ENCODE measurements at places on chromosomes 6 and 20.

DNA sequence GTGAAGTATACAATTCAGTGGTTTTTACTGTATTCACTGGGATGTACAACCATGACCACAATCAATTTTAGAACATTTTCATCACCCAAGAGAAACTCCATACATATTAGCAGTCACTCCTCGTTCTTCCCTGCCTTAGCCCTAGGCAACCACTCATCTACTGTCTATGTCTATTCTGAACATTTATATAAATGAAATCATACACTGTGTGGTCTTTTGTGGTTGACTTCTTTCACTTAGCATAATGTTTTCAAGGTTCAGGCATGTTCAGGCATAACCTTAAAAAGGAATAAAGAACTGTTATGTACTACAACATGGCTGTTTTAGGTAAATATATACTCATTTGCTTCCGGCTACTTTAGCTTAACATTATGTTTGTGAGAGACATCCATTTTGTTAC, 37.3 kb downstream of the BLTP3A start:
- no peak for DNase-seq

DNA sequence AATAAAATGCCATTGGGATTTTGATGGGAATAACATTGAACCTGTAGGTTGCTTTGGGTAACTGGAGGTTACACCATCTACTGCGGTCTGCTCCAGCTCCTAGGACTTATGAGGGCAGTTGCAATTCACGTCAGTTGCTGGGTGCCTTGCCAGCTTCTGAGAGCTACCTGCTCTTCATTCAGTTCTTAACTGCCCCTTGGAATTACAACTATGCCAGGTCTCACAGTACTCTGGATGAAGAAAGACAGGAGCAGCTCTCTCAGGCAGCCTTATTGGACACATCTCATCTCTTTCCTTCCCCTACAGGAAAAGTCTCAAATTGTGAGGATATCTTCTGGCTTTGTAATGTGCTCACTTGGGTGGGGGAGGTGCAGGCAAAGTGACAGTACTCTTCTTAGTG, 1643.3 kb downstream of the GRIK2 start:
- DNase-seq, result no peak

DNA sequence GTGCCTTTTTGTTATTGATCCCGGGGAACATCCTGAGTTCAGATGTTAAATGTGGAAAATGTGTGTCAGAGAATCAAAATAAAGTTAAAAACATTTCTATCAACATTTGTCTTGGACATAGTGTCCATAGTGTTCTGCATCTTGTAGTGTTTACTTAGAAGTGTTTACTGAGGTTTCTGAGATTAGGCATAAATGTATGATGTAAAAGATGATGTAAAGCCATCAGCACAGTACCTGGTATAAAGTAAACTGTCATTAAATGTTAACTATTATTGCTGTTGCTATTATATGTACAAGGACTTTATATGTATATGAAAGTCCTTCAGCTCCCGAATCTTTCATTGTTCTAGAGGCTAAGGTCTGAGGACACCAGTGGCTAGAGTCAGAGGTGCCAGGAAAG, 28.2 kb upstream of the VEGFA start:
- DNase-seq, result no peak

GRCh38 chr6:1426416-1426815, 37.0 kb downstream of the FOXF2 start:
- no peak for DNase-seq

DNA sequence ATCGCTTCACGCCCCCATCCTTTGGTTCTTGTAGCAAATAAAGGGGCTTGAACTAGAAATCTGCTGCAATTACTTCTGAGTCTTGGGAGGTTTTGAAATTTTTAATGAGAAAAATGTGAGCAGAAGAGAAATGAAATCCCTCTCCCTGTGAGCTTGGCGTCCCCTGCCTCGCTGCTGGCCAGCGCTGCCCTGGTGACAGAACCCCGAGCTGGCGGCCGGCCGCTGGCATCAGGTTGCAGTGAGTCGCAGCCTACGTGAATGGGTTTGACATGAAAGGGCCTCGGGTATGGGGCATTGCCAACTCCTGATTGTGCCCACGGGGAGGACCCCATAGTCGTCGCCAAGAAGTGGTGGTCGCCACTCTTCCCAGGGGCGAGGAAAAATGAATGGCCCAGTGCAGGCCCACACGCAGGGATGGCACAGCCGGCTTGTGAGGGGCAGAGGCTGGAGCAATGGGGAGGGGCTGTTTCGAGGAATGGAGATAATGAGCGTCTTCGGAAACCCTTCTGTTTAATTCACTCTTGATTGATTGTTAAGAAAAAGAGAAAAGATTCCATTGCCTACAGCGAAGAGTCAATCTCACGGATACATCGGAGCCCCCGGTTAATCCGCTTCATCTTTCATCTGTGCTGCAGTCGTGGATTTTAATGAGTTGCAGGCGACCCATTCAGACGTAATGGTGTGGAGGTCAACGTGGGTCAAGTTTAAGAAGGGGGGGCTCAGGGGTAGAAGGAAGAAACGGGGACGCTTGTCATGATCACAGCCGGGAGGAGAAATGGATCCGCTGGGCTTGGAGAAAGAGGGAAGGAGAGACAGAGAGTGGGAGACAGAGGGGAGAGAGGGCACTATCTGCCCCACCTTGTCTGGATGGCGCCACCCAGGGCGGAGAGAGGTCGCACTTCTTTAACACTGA, 380.1 kb downstream of the THBS2 start:
- no peak for DNase-seq

DNA sequence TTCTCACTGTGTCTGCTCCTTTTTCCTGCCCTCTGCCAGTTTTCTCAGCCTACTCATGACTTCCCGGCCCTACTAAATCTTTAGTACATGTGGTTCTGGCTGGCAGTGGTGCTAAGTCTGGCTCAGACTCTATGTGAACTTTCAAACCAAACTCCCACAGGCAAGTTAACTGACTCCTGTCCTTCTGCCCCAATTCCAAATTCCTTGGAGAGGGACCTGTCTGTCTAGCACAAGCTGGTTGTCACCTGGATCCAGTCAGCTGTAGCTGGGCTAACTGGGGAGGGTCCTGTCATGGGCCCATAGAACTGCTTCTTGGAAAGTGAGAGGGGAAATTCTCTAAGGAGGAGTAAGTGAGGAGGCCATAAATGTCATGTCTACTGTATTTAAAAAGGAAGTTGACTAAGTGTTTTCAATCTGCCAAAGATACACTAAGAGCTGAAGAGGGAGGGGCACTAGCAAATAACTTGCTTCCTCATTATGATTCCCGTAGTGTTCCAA, 240.1 kb downstream of the KCNQ5 start:
- DNase-seq, result no peak

GRCh38 chr20:709423-709822, 33.8 kb upstream of the SCRT2 start:
- peak; percentile 91 for DNase-seq

DNA sequence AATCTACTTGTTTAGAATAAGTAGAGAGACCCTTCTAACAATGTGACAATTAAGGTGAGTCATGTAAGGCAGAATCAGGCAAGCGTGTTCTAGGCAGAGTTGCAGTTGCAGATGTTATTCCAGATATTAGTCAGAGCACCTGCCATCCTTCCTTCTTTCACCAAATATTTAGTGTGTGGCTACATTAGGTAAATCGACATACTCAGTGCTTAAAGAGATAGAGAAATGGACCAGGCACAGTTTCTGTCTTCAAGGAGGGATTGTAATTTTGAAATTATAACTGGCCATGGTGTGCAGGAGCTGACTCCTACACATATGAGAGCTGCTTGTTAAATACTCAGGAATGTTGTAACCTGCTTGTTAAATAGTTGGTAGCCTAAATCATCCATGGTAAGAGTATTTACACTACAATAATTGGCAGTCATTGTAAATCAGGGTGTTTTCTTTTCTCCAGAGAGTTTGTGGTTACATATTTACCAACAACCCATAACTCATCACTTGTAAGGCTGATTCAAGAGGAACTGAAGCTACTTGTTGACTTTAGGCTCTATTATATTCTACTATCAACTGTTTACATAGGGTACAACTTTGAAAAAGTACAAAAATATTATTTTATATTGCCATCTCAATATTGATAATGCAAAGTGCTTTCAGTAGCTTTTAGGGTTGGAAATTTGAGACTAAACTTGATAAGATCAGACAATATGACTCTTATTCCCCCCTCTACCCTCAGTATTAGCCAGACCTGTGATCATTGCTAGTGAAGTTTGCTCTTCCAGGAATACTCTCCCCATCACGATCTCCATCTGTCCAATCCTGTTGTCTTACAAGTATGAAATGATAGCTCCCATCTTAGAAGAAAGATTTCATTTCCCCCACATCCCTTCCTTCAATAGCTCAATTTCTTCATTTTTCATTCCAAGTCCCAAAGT, 607.1 kb downstream of the COL12A1 start:
- no peak for DNase-seq

DNA sequence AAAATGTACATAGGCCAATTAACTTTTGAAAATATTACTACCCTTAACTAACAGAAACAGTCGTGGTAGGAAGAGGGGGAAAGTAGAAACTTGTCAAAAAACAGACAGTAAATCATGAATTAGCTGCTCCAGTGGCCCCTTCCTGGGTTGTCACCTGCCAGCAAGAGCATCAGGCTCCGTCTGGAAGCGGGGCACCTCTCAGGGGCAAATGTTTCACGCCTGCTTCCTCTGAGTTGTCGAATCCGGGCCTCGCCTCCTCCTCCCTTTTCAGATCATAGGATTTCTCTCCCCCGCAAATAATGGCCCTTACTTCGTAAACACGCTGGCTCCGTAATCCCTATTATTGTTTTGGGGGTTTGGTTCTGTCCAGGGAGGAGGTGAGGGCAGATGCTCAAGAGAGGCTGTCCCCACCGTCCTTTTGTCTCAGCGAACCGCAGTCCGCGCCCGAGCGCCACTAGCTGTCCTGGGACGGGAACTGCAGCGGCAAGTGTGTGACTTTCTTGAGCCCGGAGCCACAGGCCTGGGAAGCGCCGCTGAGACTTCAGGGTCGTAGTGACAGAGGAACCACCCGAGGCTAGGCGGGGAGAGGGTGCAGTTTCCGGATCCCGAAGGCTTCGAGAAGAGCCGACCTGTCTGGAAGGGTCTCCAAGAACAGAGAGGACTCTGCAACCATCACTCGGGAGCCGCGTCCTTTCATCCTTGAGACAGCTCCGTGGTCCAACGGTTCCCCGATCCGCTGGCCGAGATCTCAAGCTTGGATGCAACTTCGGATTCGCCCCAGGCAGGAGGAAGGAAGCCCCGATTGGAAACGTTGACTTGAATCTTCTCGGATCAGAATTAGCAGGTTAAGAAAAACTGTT, 214.5 kb upstream of the ZNF184 start:
- DNase-seq, result peak; percentile 85

GRCh38 chr6:162618448-162619002, 109.0 kb downstream of the PRKN start:
- DNase-seq, result no peak

DNA sequence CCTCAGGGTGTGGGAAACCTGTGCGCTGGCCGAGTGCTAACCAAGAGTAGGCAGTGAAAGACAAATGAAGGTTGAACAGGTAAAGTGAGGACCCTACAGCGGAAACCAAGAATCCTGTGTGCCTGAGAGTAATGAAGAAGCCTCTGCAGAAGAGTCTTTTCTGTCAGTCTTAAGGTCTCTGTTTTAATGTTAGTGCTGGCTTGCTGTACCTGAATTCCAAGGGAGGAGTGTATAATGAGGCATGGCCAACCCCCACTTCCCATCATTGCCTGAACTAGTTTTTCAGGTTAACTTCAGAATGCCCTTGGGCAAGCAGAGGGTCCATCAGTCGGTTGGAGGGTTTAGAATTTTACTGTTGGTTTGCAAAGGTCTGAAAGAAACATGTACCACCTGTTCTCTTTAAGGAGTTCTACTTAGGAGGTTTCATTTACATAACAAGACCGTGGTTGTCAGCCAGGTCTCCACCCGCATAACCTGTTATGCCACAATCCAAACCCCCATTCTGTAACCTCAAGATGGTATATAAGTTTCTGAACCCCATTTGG, 589 bp upstream of the PDCD2 start:
- DNase-seq, result no peak

DNA sequence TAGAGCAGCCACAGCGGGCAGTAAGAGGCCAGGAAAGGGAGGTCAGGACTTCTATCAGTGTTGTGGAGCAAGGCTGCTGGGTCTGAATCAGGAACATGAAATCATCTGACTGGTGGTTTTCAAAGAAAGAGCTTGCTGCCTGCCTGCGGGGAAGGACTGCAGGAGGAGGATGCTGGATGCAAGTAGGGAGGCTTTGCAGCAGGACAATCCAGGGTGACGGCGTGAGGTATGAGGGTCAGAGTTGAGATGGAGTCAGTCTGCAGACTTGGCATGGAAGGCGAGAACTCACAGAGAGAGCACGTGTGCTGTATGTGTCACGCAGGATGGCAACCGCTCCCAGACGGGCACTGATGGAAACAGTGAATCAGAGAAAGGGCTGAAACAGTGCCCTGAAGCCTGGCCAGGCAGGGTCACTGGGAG, 59.2 kb upstream of the CD93 start:
- no peak for DNase-seq

DNA sequence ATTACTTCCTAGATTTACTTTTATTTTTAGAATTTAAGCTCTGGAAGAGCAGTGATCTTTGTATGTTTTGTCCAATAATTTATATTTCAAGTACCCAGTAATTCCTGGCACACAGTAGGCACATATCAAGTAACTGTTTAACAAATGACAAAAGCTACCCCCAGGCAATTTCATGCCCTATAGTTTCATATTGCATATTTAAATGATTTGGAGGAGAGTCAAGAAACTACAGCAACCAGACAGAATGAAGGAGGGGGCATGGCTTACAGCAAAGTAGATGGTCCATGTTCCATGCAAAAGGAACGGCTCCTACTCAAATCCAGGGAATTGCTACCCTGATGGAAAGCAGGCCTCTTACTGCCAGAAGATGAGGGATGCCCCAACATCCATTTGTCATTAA, 113.5 kb downstream of the ARHGAP18 start:
- DNase-seq, result no peak

GRCh38 chr6:10733863-10734262, 11.0 kb downstream of the TMEM14C start:
- DNase-seq, result no peak

- DNase-seq, result peak; percentile 68
Measured at GRCh38 chr6:3229566-3230178, 2.2 kb upstream of the TUBB2B start.

DNA sequence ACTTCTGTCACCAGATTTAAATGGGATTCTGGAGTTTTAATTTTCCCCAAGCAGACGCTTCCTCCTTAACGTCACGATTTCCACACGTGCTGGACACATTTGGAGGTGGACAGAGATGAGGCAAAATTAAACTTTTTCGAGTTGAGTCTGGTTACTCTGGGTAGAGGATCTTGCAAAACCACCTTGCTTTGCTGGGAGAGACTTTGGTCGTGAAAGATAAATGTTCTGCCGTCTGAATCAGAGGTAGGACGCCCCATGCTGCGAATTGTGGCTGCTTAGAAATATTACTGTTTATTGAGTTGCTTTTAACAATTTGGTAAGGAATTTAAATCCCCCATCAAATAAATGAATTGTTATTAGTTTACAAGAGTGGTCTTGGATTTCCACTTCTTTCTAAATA, 46.8 kb downstream of the CTCFL start:
- no peak for DNase-seq

GRCh38 chr6:149857541-149857940, 6.6 kb downstream of the LRP11 start:
- DNase-seq, result no peak

DNA sequence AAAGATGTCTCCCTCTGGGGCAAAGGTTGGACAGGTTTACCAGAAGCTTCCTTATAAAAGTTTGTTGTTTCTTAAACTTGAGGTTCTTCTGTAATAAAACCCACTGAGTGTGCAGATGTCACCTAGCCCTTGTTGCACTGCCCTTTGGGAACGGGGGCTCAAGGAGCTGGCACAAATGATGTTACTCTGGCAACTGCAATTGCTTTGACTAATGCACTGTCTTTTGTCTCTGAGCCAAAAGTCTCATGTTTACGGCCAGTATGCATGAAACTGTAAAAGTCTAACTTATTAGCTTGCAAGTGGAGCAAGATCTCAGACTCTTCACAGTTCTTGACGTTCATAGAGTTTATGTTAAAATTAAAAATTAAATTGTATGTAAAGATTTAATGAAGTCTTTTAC, 655.7 kb downstream of the EPHA7 start:
- no peak for DNase-seq
